ENCODE measurements at places on chromosomes 4 and X.

- DNase-seq, result no peak
Observed at GRCh38 chr4:186416451-186417060, 138.8 kb downstream of the MTNR1A start.

DNA sequence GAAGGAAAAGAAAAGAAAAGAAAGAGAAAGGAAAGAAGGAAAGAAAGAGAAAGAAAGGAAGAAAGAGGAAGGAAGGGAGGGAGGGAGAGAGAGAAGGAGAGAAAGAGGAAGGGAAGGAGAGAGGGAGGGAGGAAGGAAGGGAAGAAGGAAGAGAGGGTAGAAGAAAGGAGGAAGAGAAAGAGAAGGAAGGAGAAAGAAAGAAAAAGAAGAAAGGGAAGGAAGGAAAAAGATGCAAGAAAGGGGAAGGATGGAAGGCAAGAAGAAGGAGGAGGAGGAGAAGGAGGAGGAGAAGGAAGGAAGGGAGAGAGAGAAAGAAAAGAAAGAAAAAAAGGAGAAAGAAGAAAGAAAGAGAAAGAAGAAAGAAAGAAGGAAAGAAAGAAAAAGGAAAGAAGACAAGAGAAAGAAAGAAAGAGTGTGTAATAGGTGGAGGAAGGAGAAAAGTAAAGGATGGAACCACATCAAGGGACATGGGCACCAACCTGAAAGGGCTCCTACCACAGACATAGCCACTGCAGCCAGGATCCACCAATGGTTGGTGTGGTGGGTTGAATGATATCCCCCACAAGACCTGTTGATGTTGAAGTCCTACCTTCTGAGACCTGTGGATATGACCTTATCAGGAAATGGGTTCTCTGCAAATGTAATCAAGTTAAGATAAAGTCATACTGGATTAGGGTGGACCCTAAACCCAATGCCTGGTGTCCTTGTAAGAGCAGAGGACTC, 80.2 kb downstream of the RELL1 start:
- DNase-seq, result no peak

- DNase-seq, result no peak
Observed at GRCh38 chr4:174708381-174708780, 120.7 kb downstream of the GLRA3 start.

DNA sequence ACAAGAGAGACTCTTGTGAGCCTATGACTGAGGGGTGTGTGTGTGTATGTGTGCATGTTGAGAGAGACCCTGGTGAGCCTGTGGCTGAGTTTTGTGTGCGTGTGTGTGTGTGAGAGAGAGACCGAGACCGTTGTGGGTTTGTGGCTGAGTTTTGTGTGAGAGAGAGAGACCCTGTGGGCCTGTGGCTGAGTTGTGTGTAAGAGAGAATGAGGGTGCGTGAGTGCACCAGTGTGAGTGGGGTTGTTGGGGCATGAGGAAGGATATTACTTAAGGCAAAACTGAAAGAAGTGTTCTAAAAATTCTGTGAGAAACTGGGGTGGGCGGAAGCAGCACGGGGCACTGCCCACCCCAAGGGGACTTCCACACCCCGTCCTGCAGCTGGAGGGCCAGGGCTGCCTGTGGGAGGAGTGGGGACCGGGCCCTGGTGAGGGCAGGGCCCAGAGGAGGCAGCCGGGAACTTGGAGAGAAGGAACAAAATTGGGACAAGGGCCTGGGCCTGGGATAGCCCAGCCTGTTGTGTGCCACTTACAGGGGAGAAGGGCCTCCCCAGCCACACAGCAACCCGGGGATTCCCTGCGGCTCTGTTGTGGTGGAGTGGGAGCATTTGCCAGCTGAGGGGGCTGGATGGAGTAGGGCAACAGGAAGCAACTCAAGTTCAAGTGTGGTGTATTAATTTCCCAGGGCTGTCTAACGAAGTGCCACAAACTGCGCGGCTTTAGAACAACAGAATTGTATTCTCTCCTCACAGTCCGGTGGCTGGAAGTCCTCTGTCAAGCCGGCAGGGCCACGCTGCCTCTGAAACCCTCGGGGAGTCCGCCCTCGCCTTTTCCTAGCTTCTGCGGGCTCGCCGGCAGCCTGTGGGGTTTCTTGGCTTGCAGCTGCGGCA, 22.1 kb downstream of the TMEM131L start:
- no peak for DNase-seq

DNA sequence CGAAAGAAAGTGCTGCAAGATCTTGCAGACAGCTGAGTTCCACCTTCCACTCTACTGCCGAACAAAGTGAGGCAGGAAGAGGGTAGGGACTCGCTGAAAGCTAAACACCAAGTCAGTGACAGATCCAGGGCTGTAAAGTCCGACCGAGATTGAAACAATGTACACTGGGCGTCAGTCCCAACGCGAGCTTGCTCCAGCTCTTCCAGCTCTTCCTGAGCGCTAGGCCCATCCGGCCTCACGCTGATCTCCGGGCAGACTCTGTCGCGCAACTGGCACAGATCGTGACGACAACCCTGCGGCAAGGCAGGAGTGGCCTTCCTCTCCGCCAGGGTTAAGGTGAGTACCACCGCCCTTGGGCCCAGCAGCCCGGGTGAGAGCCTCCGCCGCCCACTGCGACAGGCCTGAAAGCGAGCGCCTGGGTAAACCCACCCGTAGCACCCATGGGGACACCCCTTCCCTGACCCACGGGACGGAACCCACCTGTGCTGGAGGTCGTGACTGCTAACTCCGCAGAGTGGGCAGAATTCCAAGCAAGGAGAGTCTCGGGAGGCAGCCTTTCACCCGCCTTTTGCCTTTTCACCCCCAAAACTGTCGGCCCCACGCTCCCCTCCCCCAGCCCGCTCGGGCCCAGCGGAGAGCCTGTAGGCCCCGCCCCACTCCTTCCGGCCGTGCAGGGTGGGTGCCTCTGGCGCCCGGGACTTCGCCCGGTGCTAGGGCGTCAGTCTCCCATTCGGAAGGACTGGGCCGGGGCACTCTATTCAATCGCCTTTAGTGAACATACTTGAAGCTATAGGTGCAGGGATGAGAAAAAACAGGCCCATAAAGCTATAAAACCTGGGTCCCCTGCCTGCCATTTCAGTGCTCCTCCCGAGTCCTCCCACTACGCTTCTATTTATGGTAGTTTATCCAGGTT, at the start of gene TMLHE:
Gene TMLHE (minus strand): TSS at position 641 of the 913 bp plus-strand sequence. CDS start 67,676 bp downstream, outside the sequence.
- DNase-seq, result peak; percentile 74

GRCh38 chr4:158681629-158682028, 9.5 kb downstream of the ETFDH start:
- DNase-seq, result no peak

Measured in RPMI8226 (cell line).